ENCODE measurements at places on chromosomes 16 and 17.

DNA sequence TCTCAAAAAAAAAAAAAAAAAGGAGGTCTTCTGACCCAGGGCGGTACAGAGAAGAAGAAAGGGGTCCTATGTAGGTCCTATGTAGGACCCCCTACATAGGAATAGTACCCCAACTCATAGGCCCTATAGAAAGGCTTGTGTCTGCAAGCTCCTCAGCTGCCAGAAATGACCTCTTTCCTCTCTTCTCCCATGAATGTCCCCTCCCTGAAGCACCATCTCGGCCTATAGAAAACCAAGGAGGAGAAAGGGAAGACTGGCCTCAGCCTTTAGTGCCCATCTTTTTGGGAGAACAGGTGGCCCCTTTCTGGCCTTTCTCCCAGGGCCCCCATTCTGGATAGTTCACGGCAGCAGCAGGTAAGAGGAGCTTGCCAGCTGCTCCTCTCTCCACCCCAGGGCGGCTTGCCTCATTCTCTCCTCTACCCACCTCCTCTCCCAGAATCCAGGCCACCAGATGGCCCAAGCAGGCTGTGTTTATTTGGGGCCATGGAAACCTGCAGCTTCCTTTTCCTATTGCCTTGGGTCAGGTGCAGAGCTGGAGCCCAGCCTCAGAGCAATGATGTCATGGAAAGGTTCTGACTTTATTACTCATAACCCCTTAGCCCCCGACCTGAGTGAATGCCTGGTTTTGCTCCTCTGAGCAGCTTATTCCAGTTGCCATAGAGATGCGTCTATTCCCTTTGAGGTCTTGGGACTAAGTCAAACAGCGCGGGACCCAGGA, 1.6 kb upstream of the MRPL58 start:
- DNase-seq = peak; percentile 53

DNA sequence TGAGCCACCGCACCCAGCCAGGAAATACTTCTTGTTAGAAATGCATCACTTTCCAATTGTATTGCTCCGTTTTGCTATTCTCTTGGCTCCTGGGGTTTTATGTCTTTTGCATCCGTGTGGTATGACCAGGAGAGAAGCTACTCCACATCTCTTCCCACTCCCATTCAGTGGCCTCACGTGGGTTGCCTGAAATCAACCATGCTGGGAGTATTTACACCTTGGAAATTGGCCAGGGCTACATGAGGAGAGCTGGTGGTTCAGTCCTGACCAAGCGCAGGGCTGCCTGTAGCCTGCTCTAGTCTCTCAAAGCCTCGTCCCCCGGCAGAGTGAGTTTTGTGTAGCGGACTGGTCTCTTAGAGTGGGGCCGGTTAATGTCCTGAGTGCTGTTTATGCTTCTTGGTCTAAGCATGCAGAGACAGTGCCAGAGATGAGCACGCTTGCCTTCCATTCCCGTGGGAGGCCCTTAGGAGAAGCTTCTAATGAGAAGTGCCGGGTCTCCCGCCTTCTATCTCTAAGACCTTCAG, 3.8 kb downstream of the WFDC1 start:
- no peak for DNase-seq

DNA sequence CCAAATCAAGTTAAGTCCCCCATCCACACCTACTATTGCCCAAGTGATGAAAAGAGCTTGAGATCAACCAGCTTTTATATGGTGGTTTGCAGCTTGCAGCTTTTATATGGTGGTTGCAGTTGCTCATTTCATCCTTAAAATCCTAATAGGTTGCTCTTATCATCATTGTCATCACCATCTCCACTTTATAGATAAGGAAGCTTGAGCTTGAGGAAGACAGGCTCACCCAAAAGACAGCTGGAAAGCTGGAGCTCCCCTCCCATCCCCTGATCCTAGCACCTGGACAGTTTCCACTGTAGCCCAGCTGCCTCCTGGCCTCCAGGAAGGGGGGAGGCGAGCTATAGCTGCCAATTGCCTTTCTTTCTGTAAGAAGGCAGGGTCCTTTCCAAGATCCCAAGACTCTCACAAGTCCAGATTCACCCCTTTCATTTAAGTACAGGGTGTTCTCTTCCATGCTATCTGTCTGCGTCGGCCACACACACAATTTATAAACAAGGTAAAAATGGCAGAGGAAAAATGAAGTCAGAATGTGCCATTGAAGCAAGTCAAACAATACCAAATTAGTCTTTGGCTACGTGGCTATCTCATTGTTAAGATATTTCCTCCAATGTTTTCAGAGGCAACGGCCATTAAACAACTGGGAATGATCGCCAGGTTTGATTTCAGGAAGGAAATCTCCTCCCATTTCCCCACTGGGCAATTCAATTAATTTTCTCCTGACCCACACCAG, 63.3 kb downstream of the PECAM1 start:
- DNase-seq = no peak

DNA sequence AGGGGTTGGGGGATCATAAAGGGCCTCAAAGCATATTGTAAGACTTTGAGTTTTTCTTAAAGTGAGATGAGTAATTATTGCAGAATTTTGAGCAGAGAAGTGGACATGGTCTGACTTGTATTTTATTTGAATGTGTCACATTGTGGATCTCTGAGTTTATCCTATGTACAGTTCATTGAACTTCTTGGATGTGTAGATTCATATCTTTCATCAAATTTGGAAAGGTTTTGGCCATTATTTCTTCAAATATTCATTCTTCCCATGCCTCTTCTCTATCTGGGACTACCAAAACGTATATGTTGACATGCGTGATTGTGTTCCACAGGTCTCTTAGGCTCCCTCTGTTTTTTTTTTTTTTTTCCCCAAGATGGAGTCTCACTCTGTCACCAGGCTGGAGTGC, 14.3 kb upstream of the DLX3 start:
- no peak for DNase-seq

DNA sequence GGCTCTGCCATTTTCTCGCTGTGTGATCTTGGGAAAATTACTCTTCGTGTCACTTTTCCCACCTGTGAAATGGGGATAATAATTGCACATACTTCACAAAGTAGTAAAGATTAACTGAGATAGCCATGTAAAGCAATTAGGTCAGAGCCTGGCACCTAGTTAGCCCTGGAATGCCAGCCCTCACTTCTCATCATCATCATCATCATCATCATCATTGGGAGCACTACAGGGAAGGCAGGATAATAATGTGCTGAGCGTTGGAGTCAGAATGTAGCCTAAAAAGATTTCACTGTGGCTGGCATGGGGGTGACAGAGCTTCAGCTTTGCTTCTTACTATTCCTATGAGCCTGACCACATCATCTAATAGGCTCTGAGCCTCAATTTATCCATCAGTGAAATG, 362.6 kb downstream of the TOX3 start:
- DNase-seq = no peak

- no peak for DNase-seq
Observed at GRCh38 chr16:3518292-3518985, 17.6 kb downstream of the CLUAP1 start.

DNA sequence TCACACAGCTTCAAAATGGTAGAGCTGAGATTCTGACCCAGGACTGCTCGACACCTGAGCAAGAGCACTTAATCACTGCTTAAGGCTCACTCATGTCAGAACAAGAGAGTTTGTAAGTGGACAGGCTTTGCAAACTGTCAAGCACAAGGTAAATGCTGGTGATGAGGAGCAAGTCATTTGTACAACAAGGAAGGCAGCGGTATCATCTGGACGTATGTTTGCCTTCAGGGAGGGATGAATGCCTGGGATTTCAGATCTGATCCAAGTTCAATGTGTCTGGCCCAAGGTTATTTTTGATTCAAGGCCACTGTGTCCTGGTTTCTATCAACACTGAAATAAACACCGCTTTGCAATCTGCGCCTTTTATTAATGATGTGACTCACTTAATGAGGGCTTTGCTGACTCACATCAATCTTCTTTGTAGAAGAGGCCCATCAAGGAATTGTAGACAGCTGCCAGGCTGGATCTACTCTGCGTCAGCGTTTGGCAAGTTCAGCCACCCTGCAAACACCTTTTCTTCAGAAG, 174.4 kb upstream of the HS3ST3A1 start:
- DNase-seq = no peak

DNA sequence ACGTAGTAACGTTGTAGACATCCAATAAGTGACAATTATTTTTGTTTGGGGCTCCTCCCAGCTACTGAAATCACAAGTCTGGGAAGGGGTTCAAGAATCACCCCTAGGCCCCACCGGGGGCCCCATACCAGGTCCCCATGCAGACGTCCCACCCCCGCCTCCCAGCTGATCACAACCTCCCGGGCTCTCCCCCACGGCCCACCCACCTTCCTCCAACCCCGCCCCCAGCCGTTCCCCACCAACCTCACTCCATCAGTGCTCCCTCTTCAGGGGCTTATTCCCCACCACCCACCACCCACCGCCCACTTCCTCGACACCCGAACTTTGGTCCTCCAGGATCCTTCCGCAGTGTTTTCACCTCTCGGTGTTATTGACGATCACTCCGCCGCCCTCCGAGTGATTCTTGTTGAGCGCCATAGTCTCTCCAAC, 240 bp downstream of the WBP2 start:
- no peak for DNase-seq

- DNase-seq = peak; percentile 73
Observed at GRCh38 chr17:5592382-5592781, 8.1 kb upstream of the NLRP1 start.

DNA sequence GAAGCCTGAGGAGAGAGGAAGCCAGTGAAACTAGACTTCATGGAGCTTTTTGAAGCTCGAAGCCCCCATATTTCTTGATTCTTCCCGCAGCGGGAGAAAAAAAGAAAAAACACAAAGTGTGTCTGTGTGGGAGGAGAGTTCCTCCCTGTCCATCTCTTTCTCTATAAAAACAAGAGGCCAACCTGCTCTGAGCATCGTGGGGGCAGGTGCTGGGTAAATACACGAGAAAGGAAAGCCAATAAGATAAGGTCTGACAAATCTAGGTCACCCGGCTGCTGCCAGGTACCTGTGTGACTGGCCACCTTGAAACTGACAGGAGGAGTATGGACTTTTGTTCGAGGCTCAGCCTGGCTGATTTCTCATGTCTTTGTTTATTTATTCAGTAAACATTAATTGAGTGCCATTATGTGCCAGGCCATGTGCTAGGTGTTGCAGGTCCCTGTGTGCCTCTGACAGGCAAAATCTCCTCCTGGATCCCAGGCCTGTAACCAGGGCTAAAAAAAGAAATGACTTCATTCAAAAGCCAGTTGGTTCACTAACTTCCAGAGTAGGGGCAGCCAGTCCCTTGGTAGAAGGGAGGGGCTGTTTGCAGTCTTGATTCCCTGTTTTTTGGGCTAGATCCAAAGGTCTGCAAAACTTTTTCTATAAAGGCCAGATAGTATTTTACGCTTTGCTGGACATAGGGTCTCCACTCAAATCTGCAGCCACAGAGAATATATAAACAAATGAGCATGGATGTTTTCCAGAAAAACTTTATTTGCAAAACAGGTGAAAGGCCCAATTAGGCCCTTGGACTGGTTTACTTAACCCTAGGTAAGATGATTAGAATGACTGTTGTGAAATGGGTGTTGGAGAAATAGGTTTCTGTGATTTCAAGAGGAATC, 35.6 kb downstream of the YPEL2 start:
- DNase-seq = no peak

DNA sequence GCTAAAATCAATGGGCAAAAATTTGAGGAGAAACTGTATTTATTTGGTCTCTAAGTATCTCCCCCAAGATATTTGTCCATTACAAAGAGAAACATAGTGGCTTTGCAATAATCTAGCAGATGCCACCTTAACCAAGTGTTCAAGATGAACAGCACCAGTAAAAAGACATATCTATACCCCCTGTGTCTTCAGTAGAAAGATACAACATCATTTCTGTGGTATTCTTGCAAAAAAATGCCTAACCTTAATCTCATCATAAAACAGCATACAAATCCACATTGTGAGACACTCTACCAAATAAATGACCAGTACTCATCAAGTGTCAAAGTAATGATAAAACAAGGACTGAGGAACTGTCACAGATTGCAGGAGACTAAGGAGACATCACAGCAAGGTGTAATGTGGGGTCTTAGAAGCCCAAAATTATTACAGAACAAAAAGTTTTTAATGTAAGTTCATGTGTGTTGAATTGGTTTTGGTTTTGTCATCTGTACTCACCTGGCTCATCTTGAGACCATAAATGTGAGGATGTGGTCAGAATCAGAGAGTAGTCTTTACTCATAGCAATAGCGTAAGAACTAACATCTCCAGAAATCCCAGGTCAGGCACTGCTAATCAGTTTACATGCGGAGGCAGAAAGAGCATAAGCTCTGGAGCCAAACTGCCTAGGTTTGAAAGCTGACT, 77.2 kb downstream of the AATF start:
- DNase-seq = no peak

GRCh38 chr16:2912330-2913199, 834 bp downstream of the FLYWCH1 start:
- DNase-seq = peak; percentile 58

GRCh38 chr16:70786020-70786755, 14.8 kb downstream of the VAC14 start:
- no peak for DNase-seq

DNA sequence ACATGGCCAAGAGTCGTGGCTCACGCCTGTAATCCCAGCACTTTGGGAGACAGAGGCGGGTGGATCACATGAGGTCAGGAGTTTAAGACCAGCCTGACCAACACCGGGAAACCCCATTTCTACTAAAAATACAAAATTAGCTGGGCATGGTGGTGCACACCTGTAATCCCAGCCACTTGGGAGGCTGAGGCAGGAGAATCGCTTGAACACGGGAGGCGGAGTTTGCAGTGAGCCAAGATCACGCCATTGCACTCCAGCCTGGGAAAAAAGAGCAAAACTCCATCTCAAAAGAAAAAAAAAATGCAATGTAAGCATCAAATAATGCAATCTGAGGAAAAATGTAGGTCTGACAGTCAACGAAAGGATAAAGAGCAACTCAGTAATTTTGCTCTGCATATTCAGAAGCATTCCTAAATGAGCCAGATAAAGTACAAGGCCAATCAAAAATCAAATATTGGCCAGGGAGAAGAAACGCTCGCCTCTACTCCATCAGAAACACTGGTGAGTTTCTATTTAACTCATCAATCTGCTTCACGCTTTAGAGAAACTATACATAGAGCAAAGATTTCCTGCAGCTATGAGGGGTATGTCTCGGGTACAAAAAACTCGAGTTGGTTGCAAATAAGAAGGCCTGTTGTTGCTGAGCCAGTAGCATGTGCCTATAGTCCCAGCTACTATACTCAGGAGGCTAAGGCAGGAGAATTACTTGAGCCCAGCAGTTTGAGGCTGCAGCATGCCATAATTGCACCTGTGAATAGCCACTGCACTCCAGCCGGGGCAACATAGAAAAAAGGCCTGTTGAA, 3.7 kb downstream of the TXNDC11 start:
- DNase-seq = no peak

GRCh38 chr17:4738136-4739121, 1.2 kb upstream of the ZMYND15 start:
- DNase-seq = no peak

DNA sequence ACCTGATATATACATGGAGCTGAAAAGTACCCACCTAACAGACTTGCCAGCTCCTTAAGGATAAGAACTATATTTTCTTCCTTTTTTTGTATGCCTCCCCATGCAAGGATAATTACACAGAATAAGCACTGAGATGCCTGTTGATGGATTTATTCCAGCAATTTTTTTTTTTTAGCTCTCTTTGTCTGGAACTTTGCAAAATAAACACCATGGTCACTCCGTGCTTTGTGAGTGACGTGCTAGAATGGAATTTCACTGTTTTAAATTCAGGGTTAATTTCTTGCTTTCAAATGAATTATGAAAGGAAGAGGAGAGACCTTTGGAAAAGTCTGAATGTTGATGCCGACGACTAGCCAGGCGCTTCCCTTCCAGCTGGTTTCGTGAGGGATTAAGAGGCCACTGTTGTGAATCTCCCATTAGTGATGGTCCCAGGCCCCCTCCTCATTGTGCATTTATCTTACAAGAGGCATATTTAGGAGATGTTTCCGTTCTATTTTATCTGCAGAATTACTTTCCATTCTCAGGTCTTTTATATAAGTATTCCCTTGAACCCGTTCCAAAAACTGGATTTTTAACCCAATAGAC, 529.1 kb downstream of the WWOX start:
- DNase-seq = no peak

Measured in ELR (cell line).